Kidney glomerular epithelial cell (primary cell): ENCODE measurements at places on chromosomes 3 and 15.

DNA sequence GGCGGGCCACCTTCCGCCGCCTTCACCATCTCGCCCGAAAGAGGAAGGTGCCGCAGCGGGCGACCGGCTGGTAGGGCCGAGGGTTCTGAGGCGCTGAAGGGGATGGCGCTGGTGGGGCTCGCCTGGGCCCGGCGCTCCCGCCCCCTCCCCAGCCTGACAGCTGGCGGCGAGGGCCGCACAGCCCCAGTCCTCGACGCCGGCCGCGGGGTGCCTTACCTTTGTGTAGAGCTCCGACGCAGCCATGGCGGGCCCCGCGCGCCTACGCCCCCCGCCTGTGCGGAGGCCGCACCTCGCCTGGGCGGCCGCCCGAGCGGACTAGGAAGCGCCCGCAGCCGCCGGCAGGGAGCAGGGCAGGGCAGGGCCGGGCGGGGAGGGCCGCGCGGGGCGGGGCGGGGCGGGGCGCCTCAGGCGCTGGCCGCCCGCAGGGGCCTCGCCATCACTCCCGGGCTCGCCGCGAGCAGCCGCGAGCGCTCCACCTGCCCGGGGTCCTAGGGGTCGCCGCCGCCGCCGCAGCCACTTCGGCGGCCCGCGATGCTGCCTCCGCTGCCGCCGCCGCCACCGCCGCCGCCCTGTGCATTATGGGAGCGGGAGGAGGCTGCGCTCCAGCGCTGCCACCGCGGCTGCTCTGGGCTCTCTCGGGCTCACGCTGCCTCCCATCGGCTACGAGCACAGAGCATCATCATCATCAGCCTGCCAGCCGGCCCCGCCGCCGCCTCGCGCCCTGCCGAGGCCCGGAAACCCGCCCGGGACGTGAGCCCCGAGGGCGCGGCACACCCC, at the start of gene MYO5A:
MYO5A (minus strand) TSS at position 317 of the 777 bp plus-strand sequence; CDS start at position 243, 74 bp downstream.
- peak; percentile 51 for DNase-seq

GRCh38 chr3:2879023-2879422, 231.2 kb downstream of the IL5RA start:
- DNase-seq = no peak

GRCh38 chr3:73419179-73419803, 205.4 kb downstream of the PDZRN3 start:
- no peak for DNase-seq

DNA sequence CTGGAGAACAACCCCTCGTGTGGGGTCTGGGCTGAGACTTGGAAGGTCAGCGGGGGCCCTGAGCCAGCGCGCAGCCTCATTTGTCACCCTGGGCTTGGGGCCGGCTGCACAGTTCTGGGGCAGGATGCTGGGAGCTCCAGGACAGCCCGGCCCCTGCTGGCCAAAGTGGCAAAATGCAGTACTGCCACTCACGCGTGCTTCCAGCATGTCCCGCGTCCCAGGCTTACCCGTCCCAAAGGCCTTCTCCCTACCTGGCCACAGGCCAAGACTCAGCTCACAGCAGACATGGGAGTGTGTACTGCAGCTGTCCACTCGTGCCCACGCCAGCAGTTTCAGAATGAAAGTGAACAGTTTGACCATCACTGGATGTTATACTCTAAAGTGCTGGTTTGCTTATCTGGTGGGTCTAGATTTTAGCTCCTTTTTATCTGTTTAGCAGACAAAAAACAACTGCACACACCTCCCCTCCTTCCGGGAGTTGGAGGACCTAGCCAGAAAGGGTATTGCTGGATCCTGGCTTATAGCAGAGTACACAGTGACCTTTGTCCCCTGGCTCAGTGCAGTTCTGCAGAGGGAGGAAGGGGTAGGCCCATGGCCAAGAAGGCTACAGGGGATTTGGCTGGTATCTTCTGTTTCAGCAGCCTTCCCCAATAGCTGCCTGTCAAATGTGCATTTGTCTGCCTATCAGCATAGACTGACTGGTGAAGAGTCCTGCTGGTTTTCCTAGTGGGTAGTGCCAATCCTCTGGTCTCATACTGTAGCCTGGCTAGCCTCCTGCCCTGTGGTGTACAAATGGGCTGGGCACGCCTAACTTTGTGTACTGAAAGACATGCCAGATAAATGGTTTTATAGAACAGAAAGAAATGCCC, 23.2 kb upstream of the IP6K2 start:
- DNase-seq = peak; percentile 57

DNA sequence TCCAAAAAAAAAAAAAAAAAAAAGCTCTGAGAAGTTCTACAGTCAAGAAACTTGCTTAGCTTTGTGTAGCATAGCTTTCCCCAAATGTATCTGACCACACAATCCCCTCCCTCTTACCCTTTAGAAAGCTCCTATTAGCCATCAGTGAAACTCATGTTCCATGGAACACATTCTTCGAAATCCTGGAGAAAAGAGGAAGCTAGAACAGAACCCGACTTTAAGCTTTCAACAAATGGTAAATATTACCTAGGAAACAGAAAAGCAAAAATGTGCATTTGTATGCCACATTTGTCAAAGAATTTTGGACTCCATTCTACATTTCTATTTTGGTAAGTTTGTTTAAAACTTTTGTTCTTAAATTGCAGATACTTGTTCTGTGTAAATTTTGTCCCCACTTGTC, 17.4 kb upstream of the CRTC3 start:
- DNase-seq = no peak

GRCh38 chr15:98865397-98866339, 141.9 kb downstream of the PGPEP1L start:
- DNase-seq = peak; percentile 59

- DNase-seq = no peak
Observed at GRCh38 chr3:148604270-148605085, 93.2 kb upstream of the AGTR1 start.

DNA sequence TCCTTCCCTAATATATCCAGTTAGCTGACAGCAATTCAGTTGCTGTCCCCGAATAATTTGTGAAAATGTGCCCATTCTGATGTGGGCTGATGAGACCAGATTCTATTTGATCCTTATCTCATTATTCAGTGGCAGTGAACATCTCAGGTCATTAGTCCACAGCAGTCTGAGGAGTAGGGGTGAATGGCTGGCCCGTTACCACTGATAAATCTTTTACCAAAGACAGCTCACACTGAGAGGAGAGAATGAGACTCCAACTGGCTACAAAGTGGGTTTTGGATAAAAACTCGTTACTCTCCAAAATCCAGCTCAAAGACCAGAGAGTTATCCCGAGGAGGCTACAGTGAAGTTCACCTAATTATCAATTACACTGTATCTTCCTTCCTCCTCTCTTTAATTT, 189.7 kb downstream of the TUSC7 start:
- DNase-seq = no peak

DNA sequence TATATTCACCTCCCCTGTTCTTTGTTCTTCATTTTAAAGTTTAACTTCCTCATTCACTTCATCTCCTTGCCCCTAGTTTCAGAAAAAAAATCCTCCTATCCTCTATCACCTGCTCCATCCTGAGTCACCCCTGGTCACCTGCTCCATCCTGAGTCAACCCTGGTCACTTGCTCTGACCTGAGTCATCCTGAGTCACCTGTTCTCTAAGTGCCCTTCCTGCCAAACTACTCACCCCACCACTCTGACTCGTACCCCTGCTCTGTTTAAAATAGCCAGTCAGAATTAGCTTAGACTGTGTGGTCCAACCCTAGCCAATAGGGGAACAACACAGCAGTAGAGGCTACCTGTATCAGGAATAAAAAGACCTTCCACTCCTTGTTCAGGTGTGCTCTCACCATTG, 716.9 kb downstream of the ZBBX start:
- DNase-seq = no peak

DNA sequence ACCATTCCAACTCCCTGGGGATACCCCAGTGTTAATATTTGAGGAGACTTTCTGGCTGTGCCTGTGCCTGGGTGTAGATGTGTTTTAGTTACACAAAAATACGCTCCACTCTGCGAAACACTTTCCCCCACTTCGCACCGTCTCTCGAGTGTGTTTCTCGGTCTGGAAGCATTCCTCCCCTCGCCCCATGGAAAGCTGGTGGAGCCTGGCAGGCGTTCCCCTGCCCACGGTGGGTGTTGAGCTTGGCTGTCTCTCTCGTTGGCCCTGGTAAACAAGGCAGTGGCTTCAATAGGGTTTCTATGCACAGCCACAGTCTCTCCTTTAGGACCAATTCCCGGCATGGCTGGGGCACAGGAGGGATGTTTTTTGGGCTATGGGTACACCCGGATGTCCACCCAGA, 19.3 kb downstream of the IQSEC1 start:
- DNase-seq = no peak

GRCh38 chr3:186380622-186381380, 18.8 kb upstream of the DGKG start:
- DNase-seq = no peak

DNA sequence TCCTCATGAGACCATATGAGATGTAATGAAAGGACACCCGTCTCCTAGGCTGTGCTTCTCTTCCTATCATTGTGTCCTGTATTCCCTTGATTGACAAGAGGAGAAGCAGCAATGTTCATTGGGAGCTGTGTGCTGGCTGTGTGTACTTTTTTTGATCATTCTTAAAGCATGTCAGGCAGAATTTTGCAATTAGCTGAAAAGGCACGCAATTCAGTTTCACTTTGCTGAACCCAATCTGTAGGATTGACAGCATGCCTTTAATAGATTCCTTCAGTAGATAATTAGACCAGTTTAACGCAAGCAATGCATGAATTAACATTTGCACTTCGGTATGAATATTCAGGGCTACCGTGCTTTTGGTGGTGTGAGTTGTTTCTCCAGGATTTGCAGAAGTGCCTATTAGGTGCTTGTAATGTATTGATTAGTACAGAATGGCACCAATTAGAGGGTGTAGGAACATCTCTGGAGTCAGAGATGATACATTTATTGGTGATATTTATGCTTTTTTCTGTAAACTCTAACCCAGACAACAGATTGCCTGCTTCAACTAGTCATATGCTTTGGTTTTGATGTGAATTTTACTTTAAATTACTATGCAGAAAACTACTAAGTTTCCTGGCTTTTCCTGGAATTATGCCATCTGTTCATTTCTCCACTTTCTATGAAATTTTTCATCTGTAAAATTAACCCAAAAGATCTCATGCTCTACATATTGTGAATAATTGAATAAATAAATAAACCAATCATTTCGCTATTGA, 114.3 kb downstream of the NSUN3 start:
- DNase-seq = no peak

DNA sequence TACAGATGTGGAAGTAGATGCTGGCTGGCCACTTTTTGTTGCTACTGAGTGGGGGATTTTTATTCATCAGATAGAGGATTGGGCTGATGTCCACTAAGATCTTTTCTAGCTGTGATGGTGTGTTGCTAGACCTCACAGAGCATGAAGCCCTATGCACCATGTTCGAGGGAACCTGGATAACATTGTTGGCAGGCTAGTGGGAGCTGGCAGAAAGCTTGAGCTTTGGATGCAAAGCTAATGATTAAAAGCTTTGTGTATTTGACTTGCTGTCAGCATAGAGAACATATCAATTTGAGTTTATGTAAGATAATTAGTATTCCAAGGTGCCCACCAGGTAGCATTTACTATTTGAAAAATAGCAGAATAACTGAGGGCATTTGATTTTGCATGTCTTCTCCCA, 59.1 kb downstream of the ST6GAL1 start:
- DNase-seq = no peak

DNA sequence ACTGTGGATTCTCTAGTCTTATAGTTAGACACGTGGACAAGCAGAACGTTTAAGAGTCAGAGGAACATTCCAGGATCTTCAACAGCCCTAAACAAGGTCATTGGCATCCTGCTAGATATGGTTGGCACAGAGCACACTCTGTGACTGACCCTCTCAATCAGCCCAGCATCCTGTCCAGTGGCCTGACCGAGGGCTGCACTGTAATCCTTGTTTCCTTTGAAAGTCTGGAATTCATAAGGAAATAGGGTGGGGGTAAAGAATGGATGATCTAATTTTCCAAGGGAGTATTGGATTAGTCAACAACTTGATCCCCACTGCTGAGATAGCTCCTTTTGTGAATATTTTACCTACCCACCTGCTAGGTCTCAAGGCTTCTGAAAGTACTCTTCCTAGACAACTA, 94.5 kb upstream of the DLG1 start:
- no peak for DNase-seq

DNA sequence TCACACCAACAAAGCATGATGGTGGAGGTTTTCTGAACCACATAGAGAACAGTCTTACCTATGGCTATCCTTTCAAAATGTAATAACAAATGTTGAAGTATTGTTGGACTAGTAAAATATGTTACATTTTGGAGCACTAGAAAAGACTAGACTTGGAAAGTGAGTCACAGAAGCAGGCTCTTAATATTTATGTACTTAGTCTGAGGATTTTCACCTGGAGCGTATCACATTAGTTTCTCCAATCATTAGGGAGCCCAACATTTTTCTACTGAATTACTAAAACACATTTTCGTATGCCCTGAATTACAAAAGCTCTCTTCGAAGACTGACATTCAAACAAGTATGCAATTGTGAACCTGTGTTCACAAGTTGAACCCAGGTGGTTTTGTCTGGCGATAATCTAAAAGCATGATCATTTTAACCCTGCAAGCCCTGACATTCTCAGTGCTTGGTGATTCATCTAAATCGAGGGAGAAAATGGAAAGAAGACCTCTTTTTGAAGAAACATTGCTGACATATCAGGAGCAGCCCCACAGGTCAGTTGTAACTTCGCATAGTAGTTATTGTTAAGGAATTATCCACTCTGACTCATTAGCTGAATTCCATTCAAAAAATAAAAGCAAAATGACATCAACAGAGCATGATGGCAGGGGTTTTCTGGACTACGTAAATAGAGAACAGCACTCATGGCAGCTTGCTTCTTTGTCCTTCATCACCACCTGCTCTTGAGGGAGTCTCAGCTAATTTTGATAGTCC, 679.8 kb upstream of the NECTIN3 start:
- no peak for DNase-seq

DNA sequence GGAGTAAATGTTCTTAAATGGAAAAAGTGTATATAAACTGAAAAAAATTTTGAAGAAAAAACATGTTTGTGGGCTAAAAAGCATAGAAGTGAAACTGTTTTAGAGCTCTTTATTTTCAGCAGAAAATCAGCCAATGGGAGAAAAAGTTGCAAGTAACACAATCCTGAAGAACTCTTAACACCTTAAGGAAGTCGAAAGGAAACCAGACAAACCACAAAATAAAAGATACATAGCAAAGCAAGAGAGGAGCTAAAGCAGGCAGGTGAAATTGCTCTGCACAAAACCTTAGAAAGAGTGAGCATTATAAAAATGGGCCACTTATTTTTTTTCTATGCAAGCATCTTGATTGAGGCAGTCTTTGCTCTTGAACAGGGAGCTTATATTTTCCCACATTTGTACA, 300.5 kb downstream of the RAP2B start:
- no peak for DNase-seq

DNA sequence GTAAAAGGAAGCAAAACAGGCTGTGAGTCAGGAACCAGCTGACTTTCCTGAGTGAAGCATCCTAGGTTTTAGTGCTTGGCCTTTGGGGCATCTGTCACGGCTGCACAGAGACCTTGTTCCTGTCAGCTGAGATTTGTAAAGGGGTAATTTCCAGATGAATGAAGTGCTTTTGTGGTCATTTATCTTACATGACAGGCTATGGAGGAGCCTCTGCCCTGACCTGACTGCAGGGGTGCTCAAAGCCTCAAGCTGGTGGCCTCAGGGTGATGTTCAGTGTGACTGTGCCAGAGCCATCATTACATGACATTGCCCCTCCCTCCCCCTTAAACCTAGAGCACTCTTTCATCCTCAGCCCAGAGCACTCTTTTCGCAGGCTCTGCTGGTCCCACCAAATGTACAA, 132.5 kb downstream of the ARNT2 start:
- no peak for DNase-seq
